ENCODE measurements at places on chromosomes 5 and 9. TPM values are rescaled to one million over a fixed set of nuclear protein-coding genes. Genes with fewer than 3 reads are reported as not detected.

DNA sequence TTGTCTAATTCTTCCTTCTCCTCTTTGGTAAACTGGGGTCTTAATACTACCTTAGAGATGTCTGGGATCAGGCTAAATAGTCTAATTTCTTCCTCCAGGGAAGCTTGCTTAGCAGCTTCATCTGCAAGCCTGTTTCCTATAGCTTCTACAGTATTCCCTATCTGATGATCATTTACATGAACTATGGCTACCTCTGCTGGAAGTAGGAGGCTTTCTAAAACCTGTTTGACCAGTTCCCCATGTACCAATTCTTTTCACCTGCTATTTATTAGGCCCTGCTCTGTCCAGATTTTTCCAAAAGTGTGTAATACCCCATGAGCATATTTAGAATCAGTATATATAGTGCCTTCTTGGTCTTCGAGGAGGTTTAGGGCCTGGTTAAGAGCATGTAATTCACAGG, 619.8 kb downstream of the HINT1 start:
- DNase-seq: no peak

DNA sequence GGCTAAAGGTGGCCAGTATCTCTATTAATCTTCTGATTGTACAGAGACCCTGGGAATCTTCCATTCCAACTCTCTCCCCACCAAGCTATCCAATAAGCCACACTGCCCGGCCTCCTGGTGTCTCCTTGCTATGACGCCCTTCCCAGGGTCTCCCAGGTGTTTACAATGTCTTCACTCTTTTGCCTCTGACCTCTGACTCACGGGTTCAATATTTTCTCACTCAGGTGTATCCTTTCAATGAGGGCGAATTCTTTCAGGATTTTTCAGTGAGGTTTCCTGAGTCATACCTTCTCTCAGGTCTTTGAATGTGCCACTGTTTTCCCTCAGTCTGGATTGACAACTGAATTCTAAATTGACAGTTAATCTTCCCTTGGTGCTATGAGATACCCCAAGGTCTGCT, 53.7 kb upstream of the IRX4 start:
- DNase-seq: no peak

DNA sequence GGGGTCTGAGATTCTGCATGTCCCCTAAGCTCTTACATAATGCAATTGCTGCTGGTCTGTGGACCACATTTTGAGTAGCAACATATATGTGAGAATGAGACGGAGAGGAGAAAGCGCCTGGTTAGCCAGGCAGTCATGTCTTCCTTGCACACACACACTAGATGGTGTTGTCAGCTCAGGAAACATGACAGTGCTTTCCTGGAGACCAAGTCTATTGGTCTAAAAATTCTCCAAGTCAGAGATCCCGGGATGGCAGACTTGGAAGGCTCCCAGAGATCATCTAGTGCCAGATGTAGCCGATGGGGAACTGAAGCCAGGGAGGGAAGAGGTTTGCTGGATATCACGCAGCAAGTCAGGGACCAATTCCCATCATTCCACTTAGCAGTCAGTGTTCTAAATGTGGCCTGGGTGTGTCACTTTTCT, 53.4 kb downstream of the GALNT12 start:
- peak; percentile 35 for DNase-seq

- no peak for DNase-seq
These were observed 277.6 kb downstream of the CDH10 start for GRCh38 chr5:24367216-24367615.

DNA sequence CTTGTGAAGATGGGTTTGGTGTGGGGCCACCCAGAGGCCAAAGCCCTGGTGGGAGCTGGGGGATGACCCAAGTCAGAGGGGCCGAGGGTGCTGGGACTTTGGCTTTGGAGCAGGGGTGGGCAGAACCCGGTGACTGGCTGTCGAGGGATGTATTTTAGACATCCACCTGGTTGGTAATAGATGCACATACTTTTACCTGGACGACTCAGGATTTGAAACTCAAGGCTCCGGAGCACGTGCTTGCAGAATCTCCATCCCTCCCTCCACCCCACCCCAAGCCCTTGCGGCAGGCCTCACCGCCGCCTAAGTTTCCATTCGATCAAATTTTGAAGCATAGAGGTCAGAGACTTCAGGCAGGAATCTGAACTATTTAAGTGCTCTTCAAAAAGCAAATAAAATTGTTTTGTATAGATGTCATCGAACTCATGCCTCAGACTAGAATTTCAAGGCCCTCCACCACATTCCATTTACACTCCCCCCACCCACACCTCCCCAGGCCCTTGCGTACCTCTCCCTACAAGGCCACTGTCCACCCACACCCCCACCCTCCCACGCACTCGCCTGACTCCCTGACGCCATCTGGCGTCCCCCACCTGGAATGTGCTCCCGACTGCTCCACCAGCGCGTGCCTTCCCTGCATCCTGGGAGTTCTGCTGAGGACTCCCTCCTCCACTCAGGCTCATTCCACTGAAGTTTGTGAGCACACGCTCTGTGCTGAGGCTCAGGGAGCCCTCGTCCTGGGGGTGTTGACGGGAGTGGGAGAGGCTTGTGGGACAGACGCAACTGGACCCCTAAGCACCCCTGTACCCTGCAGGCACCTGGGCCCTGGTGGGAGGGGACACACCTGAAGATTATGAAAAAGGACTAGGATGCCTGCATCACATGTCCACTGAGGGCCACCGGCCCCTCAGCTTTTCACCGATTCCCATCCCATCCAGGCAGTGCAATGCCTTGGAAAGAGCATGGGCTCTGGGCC, 56.4 kb upstream of the RPL26L1 start:
- peak; percentile 29 for DNase-seq

- DNase-seq: no peak
These were observed 4.9 kb downstream of the GMCL2 start for GRCh38 chr5:178182158-178182876.

RGS7BP gene
- not detected for polyA plus RNA-seq

STING1 gene
- 3.0 TPM for polyA plus RNA-seq

TSLP gene
- polyA plus RNA-seq: 0.13 TPM
